NCI-H345 (cell line): ENCODE measurements at places on chromosomes 5 and 9.

DNA sequence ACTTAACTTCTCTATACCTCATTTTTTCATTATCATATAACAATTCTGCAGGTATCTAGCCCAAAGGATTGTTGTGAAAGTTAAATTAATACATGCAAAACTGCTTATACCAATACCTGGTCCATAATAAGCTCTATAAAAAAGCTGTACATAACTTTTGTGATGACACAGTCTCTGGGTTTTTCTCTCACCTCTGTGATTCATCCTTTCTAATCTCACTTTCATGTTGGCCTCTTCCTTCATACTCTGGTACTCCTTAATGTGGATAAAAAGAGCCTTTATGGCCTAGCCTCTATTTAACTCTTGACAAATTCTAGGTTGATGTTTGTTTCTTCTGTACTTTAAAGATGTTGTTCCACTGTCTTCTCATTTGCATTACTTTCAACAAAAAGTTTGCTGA lies 162.9 kb upstream of the ACOT12 start:
- DNase-seq: no peak

GRCh38 chr9:34891386-34891785 lies 66.7 kb upstream of the PHF24 start:
- no peak for DNase-seq

- DNase-seq: no peak
These were observed 29.3 kb upstream of the SPDL1 start for GRCh38 chr5:169554251-169554650.

DNA sequence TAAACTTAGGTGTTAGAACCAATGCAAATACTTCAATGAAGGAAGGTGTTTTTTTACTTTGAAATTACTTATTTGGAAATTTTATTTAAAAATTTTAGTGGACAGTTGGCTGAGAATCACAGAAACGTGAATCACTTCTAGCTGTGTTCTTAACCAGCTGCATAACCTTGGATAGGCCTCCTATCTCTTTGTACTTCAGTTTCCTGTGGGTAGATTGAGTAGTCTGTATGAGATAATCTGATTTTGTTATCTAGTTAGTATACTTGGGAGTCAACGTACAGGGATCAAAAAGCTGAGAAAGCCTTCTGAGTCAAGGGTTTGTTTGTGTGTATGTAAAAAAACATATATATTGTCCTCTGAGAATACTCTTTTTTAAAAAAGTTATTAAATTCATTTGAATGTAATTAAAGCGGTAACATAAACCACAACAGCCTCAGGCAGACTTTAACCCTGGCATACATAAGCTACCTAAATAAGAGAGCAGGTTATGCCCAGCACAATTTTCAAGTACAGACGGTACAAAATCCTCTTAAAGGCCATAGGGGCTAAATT lies 38.1 kb upstream of the ZCCHC7 start:
- DNase-seq: no peak

DNA sequence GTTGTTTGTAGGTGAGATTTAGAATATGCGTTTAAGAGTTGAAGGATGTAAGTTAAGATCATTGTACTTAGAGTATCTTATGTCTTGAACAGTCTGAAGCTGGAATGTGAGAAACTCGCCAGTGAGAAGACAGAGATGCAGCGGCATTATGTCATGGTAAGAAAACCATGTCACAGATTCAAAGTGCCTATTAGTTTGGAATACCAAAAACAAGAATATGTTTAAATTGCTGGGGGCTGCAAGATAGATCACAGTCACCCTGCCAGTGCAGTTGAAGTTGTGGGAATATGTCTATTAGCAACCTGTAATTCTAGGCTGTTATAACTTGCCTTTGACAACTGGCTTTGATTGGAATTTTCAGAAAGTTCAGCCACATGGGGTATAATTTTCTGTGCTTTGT lies 3.0 kb downstream of the TLE4 start:
- no peak for DNase-seq

DNA sequence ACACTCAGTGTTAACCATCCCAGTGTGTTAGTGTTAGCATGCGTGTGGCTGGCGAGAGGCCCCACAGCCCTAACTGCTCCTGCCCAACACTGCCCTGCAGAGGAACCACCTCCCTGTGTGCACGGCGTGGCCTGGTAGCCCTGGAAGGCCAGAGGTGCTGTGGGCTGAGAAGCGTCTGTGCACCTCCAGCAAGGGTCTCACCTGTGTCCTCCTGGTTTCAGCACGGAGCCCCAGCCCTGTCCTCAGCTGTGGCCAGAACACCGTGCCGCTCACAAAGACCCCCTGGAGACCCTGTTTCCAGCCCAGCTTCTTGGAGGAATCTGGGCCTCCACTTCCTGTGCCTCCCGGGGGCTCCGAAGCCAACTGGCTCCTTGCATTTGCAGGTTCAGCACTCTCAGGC lies 56.1 kb upstream of the NRARP start:
- no peak for DNase-seq

DNA sequence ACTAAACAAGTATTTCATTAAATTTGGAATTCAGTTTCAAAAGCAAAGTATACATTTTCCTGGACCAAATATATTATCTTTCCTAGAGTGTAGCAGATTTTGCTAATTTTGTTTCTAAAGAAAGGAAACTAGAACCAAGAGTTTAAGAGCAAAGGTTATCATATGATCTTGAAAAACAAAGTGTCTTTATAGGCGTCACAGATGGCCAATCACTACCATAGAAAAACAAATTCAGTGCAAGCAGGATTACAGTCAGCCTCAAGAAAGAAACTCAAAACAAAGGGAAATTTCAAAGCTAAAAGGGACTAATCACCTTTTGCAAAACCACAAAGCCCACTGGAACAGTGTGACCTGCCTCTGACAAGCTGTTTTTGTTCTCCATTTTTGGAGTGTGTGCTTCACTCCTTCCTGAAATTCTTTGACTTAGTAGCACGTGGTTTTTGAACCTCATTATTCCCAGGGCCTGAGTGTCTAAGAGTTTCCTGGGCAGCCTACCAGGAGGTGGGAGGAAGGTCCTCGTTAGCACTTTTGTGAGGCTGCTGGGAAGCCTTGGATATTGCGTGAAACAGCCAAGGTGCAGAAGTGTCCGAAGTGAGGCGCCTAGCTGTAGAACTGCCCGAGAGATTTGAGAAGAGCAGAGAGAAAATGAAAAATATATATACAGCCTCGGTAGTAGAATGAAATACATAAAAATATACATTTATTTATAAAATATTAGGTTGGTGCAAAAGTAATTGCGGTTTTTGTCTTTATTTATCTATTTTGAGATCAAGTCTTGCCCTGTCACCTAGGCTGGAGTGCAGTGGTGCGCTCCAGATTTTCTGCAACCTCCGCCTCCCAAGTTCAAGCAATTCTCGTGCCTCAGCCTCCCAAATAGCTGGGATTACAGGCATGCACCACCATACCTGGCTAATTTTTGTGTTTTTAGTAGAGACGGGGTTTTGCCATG lies 246.1 kb downstream of the MARCHF11 start:
- no peak for DNase-seq

GRCh38 chr5:111580956-111581355 lies 68.6 kb upstream of the STARD4 start:
- DNase-seq: no peak

- DNase-seq: no peak
These were observed 100.0 kb downstream of the KIAA1958 start for GRCh38 chr9:112586599-112587155.

DNA sequence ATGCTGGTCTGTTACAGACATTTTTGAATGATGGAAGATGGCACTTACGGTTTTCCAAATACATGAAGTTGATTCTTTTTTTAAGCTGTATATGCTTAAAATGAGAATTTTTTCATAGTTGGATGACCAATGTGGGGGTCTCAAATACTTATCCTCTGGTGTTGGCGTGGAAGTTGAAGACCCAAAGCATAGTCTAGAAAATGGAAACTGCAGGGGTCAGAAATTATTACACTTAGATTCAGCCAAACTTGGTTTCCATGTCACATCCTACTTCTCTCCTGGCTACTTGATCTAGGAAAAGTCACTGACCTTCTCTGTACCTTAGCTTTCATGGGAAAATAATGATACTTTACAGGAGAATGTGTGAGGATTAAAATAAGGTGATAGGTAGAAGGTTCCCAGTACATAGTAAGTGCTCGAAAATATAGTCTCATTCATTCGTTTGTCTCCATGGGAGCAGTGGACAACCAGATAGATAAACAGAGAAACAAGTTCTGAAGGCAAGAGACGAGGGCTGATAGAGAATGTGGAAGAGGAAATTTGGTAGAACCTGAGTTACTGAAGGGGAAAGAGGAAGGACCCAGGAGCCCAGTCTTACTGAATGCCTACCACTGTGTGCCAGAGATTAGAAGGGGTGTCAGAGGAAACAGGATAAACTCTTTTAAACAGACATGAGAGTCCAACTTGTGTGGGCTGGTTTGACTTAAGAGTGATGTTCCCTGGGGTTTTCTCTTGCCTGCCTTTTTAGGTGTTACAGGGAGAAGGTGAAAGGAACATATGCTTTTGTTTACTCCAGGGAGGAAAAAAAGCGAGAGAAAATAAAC lies 560.3 kb upstream of the KLF4 start:
- no peak for DNase-seq

DNA sequence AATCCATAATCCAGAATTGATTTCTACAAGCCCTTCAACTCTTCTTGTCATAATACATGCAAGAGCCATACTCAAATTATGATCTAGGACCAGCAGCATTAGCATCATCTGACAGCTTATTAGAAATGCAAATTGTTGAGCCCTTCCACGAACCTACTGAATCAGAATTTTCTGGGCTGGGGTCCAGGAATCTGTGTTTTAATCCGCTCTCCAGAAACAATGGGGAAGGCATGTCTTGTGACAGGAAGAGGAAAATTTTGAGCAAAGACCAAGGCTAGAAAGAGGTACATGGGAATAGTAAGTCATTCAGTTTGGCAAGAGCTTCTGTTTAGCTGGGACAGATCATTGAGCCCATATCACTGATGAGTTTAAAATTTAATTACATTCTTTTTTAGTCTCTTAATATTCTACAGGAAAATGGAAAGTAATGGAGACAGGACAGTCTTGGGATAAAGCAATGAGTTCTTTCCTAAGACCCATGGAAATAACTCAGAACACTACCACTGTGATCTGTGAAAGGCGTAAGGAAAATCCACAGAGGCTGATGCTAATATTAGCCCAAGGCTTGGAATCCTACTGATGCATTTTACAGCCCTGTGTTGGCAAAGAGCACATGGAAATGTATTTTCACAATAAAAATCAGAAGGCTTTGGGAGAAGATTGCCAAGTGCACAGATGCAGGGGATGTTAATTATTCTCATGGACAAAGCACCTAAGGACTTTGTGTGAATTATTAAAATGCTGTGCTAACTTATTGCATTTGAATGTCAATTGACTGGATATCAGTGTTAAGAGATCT lies 73.7 kb upstream of the STK32A start:
- no peak for DNase-seq

DNA sequence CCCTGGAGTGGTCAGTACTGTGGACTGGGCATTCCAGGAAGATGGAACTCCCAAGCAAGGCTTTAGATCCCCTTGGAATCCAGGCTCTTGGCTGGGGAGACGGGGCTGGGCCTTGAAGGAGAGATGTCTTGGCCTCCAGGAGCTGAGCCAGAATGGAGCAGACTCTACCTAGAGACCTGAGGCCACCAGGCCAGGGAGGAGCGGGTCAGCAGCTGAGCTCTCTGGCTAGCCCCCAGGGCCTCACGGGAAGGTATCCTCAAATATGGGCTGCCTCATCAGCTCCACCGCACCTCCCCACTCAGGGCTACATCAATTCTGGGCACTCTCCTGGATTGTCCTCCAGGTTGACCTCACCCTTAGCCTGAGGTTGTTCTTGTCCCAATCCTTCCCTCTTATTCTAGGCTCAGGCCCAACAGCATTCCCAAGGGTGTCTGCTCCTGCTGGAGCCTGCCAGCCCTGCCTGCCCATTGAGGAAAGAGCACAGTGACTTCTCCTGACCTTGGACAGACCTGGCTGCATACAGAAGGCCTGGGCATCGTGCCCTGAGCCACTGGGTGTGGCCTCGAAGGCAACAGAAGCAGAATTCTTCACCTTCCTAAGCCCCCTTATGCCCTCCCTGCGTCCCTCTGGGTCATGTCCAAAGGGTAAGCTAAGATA lies 3.0 kb upstream of the PDLIM4 start:
- DNase-seq: no peak

DNA sequence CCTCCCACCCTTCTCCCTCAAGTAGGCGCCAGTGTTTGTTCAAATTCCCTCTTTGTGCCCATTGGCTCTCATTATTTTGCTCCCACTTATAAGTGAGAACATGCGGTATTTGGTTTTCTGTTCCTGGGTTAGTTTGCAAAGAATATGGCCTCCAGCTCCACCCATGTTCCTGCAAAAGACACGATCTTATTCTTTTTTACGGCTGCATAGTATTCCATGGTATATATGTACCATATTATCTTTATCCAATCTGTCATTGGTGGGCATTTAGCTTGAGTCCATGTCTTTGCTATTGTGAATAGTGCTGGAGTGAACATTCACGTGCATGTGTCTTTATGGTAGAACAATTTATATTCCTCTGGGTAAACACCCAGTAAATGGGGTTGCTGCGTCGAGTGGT lies 63.0 kb upstream of the OTULINL start:
- no peak for DNase-seq

- no peak for DNase-seq
These were observed 3.1 kb downstream of the JADE2 start for GRCh38 chr5:134528556-134528955.

DNA sequence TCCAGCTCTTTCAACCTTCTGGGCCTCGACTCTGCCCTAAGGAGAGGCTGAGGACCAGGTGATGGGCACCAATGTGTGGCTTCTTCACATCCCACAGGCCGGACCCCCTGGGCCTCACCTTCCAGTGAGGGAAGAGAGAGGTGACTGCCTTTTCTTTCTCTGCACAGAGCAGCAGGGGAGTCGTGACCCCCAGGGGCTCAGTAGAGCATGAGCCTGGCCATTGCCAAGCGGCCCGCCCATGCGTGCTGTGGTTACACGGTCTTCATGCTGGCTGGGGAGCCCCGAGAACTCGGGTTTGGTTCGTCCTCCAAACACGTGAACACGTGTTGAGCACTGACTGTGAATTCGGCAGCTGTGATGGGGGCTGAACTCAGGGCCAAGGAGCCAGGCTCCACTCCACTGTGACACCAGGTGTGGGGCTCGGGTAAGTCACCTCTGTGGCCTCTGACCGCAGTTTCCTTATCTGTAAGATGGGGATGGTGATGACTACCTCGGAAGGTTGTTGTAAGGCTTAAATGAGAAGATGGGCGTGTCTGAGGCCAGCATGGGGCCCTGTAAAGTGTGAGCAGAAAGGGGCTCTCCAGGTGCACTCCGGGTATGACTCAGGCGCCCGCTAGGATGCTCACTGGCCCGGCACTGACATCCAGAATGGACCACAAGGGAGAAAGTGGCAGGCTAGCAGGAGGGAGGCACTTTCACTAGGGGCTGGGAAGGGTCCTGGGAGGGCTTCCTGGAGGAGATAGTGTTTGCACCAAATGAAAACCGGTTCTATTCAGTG lies 13.4 kb upstream of the GRHPR start:
- DNase-seq: no peak

GRCh38 chr5:169242175-169242848 lies 58.6 kb downstream of the SLIT3 start:
- no peak for DNase-seq

DNA sequence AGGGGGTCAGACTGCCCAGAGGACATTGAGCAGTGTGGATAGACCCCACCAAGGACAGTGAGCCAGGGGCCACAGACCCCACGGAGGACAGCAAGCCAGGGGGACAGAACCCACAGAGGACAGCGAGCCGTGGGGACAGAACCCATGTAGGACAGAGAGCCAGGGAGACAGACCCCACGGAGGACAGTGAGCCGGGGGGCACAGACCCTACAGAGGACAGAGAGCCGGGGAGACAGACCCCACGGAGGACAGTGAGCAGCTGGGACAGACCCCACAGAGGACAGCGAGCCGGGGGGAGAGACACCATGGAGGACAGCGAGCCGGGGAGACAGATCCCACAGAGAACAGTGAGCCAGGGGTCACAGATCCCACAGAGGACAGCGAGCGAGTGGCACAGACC lies 3.4 kb upstream of the ZDHHC11 start:
- DNase-seq: no peak
